ENCODE measurements at places on chromosomes 1 and 21.

DNA sequence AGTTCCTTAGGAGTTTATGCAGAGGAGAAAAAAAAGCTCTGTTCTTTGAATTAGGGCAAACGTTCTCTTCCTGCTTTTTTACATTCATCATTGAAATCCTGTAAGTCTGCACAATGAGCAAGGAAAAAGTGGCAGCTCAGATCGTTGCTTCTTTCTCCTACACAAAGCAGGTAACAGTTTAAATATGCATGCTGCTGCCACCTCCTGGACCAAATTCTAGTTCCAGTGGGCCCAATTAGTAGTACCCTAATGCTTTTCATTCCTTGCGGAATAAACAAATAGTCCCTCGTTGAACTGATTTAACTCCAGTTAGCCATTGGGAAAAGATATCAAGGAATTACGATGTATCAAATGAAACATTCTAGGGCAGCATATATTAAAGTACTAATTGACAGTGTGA lies 20.1 kb downstream of the YTHDF2 start:
- no peak for DNase-seq

- no peak for DNase-seq
These were observed 8.3 kb downstream of the SLC27A3 start for GRCh38 chr1:153783233-153784190.

GRCh38 chr1:46940307-46940706 lies 969 bp downstream of the CYP4A11 start:
- no peak for DNase-seq

- no peak for DNase-seq
These were observed 29.5 kb downstream of the C2CD2 start for GRCh38 chr21:41924368-41924754.

DNA sequence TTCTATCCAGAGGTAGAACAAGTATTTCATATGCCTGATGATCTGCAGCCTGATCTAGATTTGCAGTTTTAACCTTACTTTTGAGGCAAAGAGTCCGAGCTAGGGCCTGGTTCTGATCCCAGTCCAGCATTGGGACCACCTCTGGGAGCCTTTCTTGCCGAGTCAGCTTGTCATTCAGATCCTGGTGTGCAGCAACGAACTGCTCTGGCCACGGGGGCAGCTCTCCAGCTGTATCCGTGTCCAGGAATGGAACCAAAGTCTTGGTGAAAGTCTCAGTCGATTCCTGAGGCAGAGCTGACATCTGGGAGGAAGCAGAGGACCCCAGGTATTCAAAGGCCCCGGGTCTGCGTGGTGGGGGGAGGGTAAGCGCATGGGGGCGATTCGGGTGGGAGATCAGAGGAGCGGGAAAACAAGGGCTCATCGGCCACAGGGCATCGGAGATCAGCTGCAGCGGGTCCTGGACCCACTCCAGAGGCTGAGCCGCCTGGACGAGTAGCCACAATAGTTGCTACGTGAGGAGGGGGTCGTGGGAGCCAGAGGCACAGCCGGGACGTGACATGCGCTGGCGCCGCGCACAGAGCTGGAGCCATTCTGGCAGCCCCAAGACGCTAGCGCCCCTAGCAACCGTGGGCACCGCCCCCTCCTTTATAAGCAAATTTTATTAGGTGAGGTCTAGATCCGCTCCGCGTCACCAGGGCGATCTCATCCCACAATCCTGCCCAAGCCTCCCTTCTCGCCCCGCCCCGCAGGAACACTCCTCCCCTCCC lies 32.4 kb upstream of the BSDC1 start:
- DNase-seq = no peak

DNA sequence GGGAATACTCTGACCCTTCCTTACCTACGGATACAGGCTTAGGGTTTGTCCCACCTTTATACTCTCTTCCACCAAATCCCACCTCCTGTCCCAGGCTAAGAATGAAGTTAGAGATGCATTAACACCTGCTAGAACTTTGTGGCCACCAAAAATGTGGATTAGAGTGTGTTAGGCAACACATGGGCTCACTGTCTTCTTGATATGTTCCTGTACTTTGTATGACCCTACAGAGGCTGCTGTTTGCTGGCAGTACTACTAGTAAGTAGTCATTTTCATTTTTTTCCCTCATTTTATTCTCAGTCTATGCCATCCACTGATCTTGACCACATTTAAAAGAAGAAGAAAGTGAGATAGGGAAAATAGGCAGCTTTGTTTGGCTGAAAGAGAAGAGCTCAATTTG lies 21.0 kb upstream of the TMEM39B start:
- DNase-seq = no peak

- no peak for DNase-seq
These were observed 19.2 kb upstream of the IFI44L start for GRCh38 chr1:78601068-78601467.

DNA sequence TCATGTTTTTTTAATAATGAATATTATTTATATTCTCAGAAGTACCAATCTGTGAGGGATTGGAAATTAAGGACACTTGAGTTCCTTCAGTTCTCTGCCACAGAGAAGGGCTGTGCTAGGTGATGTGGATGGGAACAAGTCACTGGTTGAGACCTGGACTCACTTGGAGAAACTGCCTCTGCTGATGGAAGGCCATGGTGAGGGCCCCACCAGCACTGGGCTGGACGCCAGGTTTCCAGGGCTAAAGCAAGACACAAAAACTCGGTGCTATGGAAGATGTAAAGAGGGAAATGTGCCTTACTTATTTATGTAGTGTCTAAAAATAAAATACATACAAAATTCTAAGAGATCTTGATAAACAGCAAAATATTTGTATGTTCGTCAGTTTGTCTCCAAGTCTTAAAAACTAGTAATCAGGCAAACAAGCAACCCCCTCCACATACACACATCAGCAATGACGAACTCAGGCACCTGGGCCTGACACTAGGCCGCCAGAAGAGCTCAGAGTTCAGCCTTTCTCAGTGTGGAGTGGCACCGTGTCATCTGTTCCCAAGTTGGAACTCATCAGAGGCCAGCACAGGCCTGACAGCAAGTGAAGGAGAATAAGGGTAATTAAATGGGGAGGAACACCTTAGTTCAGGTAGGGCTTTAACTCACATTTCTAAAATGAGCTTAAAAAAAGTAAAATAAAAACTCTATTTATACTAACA lies 19.6 kb downstream of the SIPA1L2 start:
- no peak for DNase-seq

GRCh38 chr1:62263814-62264353 lies 55.4 kb downstream of the KANK4 start:
- no peak for DNase-seq

DNA sequence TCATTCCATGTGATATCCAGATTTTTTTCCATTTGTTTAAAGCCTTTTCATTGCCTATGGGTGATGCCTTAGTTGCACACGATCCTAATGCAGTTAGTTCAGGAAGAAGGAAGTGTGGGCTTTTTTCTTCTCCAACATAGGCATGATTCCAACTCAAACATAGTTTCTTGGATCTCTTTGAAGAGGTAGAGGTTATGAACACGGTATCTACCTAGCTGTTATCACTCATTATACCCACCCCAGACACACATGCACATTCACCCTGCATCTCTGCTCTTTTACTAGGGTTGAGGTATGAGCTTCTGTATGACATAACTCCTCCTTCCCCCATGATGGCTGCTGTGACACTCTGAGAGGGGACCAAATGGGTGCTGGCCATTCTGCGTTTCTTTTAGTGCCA lies 122.1 kb upstream of the ZNF648 start:
- DNase-seq = no peak

DNA sequence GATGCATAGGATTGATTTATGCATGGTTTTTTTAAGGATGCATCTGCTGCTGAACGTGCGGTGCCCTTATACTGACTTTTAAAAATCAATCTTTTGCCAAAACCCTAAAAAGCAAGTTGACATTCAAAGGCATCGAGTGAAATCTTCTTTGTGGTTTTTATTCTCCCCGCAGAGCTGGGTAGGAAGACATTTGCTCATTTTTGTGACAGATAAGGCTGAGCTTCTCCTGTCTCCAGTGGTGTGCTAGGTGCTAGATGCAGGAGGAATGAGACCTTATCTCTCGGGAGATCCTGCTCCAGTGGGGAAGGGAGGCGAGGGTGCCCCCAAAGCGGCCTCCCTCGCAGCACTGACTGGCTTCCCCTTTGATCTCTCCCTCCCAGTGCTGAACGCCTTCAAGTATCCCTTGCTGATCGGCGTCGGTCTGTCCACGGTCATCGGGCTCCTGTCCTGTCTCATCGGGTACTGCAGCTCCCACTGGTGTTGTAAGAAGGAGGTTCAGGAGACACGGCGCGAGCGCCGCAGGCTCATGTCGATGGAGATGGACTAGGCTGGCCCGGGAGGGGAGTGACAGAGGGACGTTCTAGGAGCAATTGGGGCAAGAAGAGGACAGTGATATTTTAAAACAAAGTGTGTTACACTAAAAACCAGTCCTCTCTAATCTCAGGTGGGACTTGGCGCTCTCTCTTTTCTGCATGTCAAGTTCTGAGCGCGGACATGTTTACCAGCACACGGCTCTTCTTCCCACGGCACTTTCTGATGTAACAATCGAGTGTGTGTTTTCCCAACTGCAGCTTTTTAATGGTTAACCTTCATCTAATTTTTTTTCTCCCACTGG lies 14.9 kb upstream of the CD101 start:
- DNase-seq = no peak

GRCh38 chr1:112677501-112677900 lies 3.0 kb downstream of the MOV10 start:
- DNase-seq = no peak

DNA sequence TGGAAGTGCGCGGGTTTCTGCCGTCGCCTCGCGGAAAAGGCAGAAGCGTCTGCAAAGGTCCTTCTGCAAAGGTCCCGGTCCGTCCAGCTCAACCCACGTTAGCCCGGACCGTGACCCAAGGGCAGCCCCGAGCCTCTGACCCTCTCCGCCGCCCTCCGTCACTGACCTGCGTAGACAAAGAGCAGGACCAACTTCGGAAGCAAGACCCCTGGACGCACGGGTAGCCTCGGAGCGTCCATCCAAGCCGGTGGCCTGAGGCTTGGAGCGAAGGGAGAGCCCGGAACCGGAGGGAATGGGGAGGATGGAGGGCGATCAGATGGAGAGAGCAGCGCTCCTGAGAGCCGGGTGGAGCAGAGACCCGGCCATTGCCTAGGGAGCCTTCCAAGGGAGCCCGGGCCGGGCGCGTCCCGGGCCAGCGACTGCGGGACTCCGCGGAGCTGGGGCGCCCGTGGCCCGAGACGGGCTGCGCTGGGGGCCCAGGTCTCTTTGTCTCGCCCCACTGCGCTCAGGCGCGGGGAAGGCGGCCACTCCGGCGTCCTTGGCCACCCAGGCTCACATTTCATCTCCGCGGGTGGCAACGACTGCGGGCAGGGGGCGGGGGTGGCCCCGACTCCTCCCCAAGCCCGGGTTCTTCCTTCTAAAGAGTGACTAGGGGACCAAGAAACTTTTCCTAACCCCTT lies at the start of gene CYYR1:
Gene CYYR1, minus strand, starts transcription at position 585 of the 680 bp plus-strand sequence. Its CDS starts 346 bp downstream, at position 239.
- no peak for DNase-seq

DNA sequence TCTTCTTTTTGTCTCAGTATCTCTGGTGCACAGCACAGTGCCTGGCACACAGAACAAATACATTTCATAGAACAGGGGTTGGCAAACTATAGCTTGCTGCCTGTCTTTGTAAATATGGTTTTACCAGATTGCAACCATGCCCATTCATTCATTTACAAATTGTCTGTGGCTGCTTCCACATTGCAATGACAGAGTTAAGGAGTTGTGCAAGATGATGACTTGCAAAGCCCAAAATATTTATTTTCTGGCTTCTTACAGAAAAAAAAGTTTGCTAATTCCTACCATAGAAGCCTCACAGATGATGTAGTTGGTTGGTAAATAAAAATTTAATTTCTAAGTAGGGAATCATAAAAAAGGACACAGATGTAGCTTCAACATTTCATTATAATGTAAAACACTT lies 11.2 kb upstream of the HMGB4 start:
- no peak for DNase-seq

Data from AG04449 (cell line).